ENCODE measurements at places on chromosomes 5 and 9. TPM values are rescaled to one million over a fixed set of nuclear protein-coding genes. Genes with fewer than 3 reads are reported as not detected.

TUSC1 gene
- total RNA-seq, result 6.9 TPM

GNA14 gene
- not detected for total RNA-seq

FOXD4L3 gene
- not detected for total RNA-seq

ARSI gene
- total RNA-seq, result 1.2 TPM

PCDHGA1 gene
- not detected for total RNA-seq

BAAT gene
- total RNA-seq, result not detected

POLE3 gene
- total RNA-seq, result 55.6 TPM

CTNND2 gene
- not detected for total RNA-seq

PIP5KL1 gene
- total RNA-seq, result 1.2 TPM

EEIG1 gene
- 90.8 TPM for total RNA-seq

AJM1 gene
- total RNA-seq, result not detected

IQGAP2 gene
- total RNA-seq, result 0.71 TPM

PCDHA7 gene
- not detected for total RNA-seq

PDCD1LG2 gene
- 9.6 TPM for total RNA-seq

PRR16 gene
- total RNA-seq, result 34.3 TPM

PSMD5 gene
- total RNA-seq, result 37.0 TPM

TMEM215 gene
- total RNA-seq, result not detected

LCN12 gene
- not detected for total RNA-seq

UBAP2 gene
- total RNA-seq, result 14.7 TPM

NACC2 gene
- total RNA-seq, result 23.6 TPM

FRMD3 gene
- total RNA-seq, result 0.86 TPM

PKD2L2 gene
- total RNA-seq, result not detected

PCDHAC2 gene
- total RNA-seq, result not detected

PCDHGA7 gene
- 0.89 TPM for total RNA-seq

CFAP157 gene
- not detected for total RNA-seq

SLCO6A1 gene
- total RNA-seq, result not detected

ALDOB gene
- not detected for total RNA-seq

DPYSL3 gene
- total RNA-seq, result 86.5 TPM

ARL14EPL gene
- 0.29 TPM for total RNA-seq

FAM153A gene
- not detected for total RNA-seq
